ENCODE measurements at places on chromosomes 5 and 9.

DNA sequence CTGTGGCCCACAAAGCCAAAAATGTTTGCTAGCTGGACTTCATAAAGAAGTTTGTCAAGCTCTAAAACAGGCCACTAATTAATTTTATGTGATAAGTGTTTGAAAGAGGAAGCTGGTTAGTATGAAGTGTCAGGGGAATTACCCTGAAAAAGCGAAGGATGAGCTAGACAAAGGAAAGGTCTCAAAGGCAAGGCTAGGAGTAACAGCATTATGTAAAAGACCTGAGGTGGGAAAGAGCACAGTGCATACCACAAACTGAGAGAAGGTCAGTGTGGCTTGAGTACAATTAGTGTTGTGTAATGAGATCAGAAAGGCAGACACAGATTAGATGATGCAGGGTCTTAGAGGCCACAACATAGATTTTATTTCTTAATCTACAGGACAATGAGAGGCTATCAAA, 29.6 kb downstream of the RC3H2 start:
- DNase-seq: no peak

DNA sequence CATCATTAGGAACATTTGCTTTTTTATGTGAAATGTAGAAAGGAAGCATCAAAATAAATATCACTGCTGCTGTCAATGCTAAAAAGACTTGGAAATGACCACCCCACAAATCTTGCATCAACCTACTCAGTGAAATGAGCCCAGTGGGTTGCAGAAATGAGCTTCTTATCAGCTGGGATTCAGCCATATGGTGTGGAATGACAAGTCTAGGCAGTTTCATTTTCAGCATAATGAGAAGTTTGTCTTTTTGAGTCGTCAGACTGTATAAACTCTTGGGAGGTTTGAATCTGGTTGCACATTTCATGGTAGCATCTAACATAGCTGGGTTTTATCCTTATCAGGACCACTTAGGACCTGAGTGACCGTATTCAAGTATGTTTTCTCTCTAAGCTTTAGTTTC, 251.1 kb upstream of the PPP1R2B start:
- no peak for DNase-seq

GRCh38 chr9:757246-757881, 84.1 kb upstream of the DMRT1 start:
- no peak for DNase-seq

DNA sequence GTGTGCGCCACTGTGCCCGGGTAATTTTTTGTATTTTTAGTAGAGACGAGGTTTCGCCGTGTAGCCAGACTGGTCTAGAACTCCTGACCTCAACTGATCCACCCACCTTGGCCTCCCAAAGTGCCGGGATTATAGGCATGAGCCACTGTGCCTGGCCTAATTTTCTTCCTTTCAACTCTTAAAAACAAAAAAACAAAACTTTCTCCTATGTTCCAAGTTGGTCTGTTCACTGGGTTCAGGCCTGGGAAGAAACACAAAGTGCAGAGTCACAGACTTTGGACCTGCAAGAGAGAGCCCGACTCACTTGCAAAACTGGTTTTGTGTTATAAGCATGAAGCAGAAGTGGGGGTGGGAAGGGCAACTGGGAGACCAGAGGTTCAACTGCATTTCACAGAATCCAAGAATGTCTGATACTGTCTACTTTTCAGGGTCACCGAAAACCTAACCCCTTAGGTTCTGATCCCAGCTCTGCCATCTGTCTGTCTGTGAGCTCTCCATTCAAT, 5.2 kb upstream of the HDHD3 start:
- DNase-seq: no peak

DNA sequence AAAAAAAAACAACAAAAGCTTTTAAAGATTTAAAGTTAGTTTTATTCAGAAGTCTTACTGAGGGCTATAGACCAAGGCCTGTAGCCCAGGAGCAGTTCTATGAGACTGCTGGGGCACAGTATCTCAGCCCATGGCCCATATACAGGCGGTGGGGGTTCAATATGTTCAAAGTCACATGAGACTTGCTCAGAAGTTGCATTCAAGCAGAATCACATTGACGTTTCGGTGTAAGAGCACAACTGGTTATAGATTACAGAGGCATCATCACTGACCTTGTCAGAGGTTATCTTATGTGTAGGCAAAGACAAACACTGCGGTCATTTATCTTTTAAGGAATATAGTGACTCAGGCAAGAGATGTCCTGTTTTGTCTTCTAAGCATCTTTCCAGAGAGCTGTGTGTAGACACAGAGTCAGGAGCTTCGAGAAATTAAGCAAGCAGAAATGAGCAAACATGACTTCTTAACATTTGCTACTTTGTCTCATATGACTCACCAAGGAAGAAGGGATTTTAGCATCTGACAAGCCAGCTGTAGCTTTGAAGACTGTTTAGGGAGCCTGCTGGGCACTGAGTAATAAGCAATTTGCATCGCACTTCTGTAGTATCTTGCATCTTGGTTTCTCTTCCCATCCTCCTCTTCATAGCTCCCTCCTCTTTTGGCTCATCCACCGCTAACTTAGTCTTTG, 12.9 kb upstream of the F2RL1 start:
- no peak for DNase-seq

Measured in stimulated activated CD8-positive, alpha-beta memory T cell treated with anti-CD3 and anti-CD28 coated beads, Interleukin-2, amount 100 ng/mL, for 1 hour (primary cell).